Esophagus mucosa (tissue), 1 donor: ENCODE measurements at places on chromosomes 5 and 9. TPM values are rescaled to one million over a fixed set of nuclear protein-coding genes. Genes with fewer than 3 reads are reported as not detected.

The PCDHA11 gene
- not detected for total RNA-seq

The GAS1 gene
- 2.4 TPM for total RNA-seq

The PLEKHG4B gene
- total RNA-seq, result 0.36 TPM

The SLC36A3 gene
- total RNA-seq, result not detected

The TNFAIP8 gene
- 15.3 TPM for total RNA-seq

The ABO gene
- total RNA-seq, result 7.3 TPM

The PPIC gene
- total RNA-seq, result 44.7 TPM

The CDH18 gene
- total RNA-seq, result not detected

The C9orf153 gene
- 0.12 TPM for total RNA-seq

The HMGCR gene
- total RNA-seq, result 114 TPM

The ADAMTS12 gene
- total RNA-seq, result 0.52 TPM

The PRR16 gene
- 0.44 TPM for total RNA-seq

The CDH9 gene
- not detected for total RNA-seq

The MARCOL gene
- not detected for total RNA-seq

The SLC27A6 gene
- 1.8 TPM for total RNA-seq

The GABRA6 gene
- not detected for total RNA-seq

The FBP1 gene
- 1.2 TPM for total RNA-seq

The DOK3 gene
- total RNA-seq, result 3.3 TPM

The HMGCS1 gene
- 307 TPM for total RNA-seq

The PCAT7 gene
- not detected for total RNA-seq

The TLE1 gene
- 12.0 TPM for total RNA-seq
